H1 (cell line): ENCODE measurements at places on chromosomes 13 and 19.

DNA sequence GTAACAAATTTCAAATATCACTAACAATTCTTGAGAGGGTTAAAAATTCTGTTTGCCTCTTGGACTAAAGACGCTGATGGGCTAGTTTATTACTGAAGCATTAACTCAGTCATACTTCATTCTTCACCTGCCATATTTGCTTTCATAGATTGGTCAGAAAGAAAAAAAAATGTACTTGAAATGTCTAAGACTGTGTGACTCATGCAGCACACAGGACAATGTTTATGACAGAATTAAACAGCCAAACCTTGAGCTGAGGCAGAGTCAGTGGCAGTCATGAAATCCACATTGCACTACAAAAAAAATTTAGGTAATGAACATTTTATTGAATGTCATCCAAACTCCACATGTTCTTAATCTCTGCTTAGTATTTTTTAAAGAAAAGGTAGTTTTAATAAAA lies 135.6 kb downstream of the PRR20E start:
- DNase-seq: no peak

DNA sequence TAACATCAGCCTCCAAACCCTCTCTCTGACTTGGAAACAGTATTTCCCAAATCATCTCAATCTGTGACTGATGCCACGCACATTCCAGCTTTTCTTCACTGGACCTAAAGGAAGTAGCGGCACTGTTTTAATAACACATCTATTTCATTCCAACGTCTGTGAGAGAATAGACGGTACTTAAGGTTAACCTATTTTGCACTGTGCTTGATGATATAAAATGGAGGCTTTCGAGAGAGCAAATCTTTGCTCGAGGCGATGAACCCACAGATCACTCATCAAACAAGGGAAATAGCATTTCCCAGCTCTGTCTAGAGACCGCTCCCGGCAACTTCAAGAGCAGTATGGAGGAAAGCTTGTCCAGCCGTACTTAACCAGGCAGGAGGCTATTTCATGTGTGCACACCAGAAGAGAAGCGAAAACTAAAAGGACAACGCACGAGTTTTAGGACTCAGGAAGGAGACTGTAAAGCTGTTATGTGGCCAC lies 2.9 kb downstream of the UBL3 start:
- DNase-seq: no peak

DNA sequence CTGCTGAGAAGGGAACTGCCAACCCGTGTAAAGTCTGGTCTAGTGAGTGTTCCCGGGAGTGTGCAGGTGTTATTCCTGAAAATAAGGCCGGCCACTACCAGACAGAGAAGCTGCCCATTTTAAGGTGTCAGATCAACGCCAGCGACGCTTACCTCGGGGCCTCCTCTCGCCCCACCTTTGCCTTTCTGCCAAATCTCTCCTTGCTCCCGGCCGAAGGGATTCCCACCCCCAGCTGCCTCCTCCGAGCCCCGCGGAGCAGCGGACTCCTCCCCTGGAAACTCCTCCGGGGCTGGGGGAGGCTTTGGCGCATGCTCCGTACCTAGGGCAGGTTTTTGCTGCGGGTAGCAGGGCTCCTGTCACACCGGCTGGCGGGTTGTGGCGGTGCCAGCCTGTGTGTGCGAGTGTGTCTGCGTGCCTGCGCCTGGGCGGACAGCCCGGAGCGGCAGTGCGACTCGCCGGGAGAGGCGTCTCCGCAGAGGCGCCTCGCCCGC lies at the start of gene HS6ST3:
HS6ST3 (plus strand) TSS at position 359 of the 491 bp plus-strand sequence.
- peak; percentile 38 for DNase-seq

GRCh38 chr13:41956272-41956671 lies 4.6 kb downstream of the VWA8 start:
- DNase-seq: no peak

DNA sequence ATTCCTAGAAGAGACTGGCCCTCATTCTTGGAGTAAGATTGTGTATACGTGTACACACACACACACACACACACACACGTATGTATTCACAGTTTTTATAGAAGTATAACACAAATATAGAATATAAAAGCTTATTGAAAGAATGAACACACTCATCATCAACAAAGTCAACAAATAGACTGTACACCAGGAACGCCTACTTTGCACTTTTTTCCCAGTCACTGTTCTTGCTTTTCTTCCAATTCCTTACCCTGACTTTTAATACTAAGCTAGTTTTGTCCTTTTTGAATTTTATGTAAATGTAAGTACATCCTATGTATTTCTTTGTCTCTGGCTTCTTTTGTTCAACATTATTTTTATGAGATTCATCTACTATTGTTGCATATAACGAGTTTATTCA lies 264.5 kb downstream of the MAB21L1 start:
- DNase-seq: no peak

DNA sequence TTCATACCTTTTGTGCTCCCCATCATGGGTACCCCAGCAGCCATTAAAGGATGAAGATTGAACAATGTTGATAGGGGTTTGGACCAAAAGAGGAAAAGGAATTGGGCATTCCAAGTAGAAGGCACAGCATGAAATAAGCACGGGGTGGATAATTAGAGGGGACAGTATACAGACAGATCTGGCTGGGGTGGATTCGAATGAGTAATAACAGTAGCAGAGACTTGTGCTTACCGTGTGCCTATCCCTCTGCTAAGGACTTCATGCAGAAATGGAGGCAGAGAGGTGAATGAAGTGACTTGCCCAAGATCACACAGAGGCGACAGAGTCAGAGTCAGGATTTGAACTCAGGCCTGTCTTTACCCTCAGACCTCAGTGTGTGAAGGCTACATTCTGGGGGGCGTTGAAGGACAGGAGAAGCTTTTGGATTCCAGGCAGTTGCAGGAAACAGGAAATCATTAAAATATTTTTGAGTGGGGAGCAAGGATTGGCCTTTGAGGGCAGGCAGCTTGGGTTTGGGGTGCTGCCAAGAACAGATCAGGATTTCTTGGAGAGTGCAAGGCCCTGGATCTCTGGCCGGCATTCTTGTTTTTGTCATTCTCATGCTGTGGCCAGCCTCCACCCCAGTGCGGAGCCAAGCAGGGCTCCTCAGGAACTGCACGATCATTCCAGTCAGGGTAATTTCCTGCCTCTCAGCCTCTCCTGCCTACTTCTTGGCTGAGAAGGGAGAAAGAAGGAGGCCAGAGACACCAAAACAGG lies 18.7 kb downstream of the PAF1 start:
- no peak for DNase-seq
